ENCODE measurements at places on chromosomes 11 and 22. TPM values are rescaled to one million over a fixed set of nuclear protein-coding genes. Genes with fewer than 3 reads are reported as not detected.
A peak's percentile ranks its signal among the peaks of the same experiment; 100 is the strongest.

DNA sequence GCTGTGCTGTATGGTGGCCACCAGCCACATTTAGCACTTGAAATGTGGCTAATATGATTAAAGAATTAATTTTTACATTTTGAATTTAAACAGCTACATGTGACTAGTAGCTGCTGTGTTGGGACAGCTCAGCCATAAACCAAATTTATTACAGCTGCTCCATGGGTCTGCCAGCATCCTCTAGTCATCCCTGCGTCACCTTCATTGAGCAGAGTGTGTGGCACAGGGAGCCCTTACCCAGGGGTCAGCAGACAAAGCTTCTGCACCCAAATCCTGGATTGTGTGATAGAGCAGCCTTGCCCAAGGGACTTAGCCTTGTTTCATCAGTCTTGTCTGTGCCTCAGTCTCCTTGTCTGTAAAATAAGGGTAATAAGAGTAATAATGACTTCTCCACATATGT lies 19.4 kb upstream of the ACCSL start:
- no peak for DNase-seq

GRCh38 chr22:30731658-30732057 lies 37.0 kb downstream of the OSBP2 start:
- DNase-seq = no peak

DNA sequence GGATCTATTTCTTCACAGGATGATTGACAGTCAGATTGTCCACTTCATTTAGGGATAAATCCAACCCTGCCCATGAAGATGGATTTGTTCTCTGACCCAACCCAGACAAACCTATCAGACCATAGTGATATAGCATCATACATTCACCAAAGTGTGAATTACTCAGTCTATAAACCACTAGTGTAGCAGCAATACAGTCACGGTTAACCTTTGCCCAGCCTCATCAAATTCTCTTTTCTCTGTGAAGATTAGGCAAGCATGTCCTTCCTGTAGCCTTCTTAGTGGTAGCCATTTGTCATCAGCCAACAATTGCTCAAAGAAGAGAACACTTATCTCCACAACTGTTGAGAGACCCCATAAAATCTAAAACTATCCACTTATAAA lies 14.4 kb upstream of the BIRC2 start:
- no peak for DNase-seq

- peak; percentile 72 for DNase-seq
Observed at GRCh38 chr11:46901156-46901555, 17.2 kb downstream of the LRP4 start.

Gene LRP4
- total RNA-seq = 2.2 TPM
